ENCODE measurements at places on chromosomes 13 and 19.

GRCh38 chr13:100302391-100302790 lies 213.5 kb downstream of the PCCA start:
- DNase-seq: no peak

- DNase-seq: no peak
Measured at GRCh38 chr19:33159893-33160292, 28.0 kb downstream of the WDR88 start.

GRCh38 chr19:29841559-29842367 lies 30.0 kb downstream of the CCNE1 start:
- no peak for DNase-seq

GRCh38 chr13:59601993-59602392 lies 561.7 kb downstream of the DIAPH3 start:
- no peak for DNase-seq

GRCh38 chr19:10718205-10719196 lies 622 bp downstream of the DNM2 start:
- peak; percentile 29 for DNase-seq

DNA sequence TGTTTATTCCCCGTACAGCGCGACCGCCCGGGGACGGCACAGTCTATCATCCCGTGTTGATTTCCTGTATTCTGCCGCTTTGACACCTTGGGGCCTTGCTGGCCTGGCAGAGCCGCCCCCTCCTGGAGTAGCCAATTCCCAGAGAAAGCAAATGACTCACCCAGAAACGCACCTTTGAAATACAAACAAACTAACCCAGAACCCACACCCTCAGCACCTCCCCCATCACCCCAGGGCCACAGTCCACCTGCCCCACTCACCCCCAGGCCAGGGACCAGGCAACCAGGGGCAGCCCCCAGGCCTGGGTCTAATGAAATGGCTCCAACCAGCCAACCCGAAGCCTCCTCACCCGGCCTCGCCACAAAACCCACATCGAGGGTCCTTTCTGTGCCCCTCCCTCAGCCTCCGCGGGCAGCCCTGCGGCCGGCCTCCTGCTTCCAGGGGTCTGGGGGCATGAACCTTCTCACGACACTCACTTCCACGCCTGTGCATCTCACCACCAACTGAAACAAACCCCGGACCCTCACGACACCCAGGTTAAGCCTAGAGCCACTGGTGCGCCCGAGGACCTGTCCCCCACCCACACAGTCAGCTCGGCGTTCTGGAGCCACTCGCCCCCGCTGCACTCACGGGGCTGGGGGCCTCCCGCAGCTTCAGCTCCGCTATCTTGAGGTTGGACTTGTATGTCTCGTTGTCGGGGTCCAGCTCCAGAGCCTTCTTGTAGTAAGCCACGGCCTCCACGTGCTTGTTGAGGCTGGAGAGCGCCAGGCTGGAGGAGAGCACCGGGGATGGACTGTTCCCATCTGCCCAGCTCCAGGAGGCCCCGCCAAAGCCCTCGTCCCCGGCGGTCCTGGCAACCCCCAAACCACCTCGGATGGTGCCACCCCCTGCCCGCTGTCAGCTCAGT lies 20.9 kb downstream of the SGTA start:
- DNase-seq: no peak

- DNase-seq: no peak
Measured at GRCh38 chr19:55384131-55384919, at the start of gene TMEM238. TMEM238 (minus strand) TSS chr19:55384292; CDS start chr19:55384259, 33 bp downstream.

DNA sequence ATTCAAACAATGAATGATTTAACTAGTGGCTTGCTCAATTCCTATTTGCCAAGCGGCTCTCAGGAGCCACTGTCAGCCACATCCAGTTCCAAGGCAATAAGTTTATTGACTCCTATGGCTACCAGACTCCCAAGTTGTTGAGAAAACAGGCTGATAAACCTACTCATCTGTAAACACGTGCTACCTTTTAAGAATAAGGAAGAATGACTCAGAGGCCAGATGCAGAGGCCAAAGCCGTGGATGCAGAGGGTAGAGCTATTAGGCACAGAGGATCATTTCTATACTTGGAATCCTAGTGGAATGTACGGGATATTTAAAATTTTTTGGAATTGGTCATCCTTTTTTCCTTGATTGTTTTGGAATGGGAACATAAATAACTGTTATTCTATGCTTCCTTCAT lies 1921.1 kb downstream of the OLFM4 start:
- DNase-seq: no peak

Data from neural crest cell (in vitro differentiated cells).